ENCODE measurements at places on chromosomes 2 and 18.

DNA sequence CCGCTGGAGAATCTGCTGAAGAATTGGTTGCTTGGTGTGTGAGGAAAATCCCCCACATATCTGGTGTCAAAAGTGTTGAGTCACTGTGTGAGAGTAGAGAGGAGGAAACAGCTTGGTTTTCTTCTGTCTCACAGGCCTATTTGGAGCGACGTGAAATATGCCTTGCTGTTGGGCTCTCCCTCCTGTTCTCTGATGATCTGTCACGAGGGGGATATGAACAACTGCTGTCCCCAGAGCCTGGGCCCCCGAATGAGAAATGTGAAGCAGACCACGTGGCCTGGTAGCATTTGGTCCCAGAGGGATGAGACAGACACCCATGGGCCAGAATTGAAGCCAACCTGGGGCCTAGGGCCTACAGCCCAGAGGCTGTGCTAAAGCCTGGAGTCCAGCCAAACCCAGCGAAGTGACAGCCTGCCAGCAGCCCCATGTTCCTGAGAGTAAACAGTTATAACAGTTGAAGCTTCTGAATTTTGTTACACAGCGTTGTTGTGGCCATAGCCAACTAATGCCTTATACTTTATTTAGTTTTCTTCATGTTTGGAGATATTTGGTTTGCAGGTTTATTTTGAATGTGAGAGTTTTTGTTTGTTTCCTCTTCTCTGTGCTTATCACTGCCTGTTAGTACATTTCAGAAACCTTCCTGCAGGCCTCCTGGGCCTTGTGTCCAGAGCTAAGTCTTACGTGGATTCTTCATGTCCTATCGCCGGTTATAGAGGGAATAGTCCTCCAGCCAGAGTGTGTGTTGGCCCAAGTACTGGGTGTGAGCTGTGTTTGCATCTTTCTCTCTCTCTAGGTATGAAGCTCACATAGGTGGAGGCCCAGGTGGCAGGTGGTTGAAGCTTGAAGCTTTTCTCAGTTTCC, 18.7 kb upstream of the COLEC12 start:
- no peak for DNase-seq

DNA sequence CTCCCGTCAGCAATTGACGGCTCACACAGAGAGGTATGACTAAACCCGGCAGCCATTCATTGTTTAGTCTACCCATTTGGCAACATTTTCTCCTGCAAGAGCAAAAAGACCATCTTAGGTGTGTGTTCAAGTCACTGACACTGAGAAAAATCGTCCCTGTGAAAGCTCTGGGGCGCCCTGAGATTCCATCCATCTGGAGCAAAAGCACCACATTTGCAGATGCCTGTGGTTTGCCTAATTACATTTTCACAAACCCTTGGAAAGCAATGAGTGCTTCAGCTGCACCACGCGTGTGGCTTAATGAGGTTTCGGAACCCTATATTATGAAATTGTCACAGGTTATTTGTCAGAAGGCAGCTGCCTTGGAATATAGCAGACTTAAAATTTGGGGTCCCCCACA, 110.7 kb upstream of the PTPRM start:
- DNase-seq: no peak

DNA sequence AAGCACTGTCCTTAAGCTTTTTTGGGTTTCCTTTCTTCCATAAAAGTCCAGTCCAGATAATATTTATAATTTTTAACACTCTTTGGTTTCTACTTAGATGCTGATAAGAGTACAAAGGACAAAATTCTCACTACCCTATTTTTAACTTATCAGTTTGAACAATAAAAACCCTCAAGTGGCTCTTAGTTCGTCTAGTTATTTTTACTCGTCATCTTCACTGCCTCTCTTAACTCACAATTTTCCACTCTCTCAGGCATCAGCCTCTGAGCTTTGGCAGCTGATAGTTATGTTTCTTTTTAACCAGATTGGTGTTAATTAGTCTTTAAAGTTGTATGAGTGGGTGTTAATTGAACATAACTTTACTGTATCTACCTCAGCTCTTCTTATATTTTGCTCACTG, 517.1 kb upstream of the SYT4 start:
- no peak for DNase-seq

GRCh38 chr18:48407358-48407757, 1.8 kb downstream of the ZBTB7C start:
- DNase-seq: no peak

- no peak for DNase-seq
Measured at GRCh38 chr18:21759836-21760235, 19.2 kb downstream of the MIB1 start.

DNA sequence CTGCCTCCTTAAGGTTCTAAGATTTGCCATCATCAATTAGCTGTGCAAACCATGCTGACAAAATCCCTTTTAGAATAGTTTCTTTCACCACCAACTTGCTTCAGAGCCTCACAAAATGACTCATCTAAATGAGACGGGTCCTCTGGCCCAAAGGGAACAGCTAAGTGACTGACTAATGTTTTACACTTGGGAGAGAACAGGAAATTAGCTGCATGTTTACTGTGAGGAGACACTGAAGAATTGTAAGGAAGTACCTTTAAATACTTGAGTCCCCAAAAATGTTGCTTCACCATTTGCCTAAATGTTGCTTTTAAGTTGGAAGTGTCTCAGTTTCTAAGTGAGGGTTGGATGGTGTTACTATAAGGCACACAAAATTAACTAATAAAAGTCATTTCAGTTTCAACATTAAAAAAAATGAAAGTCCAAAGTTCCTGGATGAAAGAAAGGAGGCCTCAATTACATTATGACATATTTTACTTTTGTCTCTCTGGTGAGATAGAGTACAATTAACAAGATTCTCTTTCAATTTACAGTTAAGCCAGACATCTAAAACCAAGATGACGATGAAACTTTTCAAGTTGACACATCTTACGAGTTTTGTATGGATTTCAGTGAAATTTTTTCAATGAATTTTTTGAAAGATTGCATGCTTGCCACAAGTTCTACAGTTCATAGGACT, 229.1 kb upstream of the FN1 start:
- DNase-seq: no peak

GRCh38 chr18:22428672-22429071, 11.0 kb upstream of the CTAGE1 start:
- no peak for DNase-seq

GRCh38 chr2:35082072-35082471, 1273.5 kb upstream of the CRIM1 start:
- no peak for DNase-seq

GRCh38 chr2:11437602-11438001, 28.4 kb downstream of the E2F6 start:
- no peak for DNase-seq

GRCh38 chr18:2442726-2443275, 128.5 kb downstream of the METTL4 start:
- DNase-seq: no peak

DNA sequence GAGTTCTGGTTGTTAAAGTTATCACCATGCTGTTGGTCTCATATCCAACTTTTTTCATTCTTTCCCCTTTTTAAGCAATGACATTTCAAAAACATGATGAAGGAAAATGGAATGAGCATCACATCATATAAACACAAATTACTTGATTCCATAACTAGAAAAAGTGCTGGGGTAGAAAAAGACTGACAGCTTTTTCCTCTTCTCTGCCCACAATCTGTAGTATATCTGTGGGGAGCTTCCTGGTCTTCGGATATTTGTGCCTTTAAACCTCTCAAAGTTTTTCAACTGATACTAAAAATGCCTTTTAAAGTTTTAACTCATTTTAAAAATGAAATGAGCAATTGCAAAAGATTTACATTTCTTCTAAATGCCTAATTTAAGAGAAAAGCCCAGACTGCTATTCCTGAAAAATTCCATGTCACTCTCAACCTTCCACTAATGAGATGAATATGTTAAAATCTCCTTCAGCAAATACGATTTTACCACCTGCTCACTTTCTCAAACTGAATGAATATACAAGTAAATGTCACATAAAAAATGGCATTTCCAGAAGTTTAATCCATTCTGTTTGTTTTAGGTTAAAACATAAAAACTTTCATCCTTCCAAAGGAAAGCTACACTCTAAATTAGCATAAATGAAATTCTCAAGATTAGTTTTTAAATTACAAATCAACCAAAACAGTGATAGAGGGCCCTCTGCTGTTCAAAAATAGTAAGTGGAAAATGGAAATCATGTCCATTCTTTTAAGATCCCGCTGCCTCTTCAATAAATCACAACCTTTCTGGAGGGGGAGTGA, 2.1 kb downstream of the DNAH7 start:
- DNase-seq: no peak

- no peak for DNase-seq
Measured at GRCh38 chr18:44687421-44687820, 6.7 kb downstream of the SETBP1 start.

DNA sequence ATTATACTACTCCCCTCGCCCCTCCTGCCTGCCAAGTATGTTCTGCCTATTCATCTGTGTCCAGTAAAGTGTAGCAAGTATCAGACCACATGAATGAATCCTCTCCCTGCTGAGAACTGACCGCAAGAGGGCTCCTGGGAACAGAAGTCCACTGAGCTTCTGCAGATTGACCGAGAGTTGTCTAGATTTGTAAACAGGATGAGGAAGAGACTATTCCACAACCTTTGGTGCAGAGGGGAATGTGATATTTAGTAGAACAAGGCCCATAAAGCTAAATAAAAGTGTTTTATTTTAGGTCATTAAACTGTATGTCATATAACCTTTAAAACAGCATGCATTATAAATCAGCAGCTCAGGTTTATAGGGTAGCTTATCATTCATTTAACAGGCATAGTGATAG, 377.0 kb downstream of the DCC start:
- no peak for DNase-seq

GRCh38 chr18:80106482-80107051, 2.5 kb upstream of the ADNP2 start:
- DNase-seq: no peak

DNA sequence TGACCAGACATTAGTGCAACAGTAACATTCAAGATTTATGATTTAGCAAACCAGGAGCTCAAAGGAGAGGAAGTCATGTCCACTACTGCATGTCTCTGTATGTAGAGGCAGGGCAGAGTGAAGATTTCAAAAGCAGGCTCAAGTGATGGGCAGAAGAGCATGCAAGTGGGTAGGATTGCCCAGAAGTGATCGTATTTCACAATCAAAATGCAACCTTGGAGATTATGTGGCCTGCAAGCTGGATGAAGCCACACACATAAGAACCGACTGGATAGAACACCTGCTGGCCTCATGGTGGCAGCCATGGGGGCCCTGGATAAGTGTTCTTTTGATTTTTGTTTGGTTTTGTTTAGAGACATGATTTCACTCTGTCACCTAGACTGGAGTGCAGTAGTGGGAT, 286.8 kb upstream of the RAB12 start:
- no peak for DNase-seq

DNA sequence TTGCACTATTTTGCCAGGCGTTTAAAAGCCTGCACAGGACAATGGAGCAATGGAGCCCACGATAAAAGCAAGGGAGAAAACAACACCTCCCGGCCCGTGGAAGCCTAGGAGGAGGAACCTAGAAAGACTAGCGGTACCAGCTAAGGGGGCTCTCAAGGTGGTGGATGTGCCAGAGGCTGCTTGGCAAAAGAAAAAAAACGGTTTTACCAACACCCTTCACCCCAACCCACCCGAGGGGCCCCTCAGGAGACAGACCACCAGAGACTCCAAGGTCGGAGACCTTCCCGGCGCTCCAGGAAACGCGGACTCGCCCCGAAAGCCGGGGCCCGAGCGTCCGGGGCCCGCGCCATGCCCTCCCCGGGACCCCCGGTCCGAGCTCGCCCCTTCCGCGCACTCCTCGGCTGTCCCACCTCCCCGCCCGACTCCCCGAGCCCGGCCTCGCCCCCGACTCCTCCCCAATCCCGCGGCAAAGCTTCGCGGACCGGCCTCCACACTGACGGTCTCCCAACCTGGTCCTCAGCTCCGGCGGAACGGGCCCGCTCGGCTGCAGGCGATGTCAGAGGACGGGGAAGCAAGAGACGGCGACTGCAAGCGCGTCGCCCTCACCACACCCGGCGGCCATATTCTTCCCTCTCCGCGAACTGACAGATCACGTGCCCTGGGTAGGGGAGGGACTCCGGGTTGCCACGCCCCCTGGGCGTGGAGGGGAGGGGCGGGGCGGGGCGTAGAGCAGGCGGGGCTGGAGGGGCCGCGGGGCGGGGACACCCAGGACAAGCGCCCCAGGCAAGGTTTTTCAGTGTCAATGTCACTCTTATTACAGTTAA, at the start of gene KIDINS220:
Gene KIDINS220, minus strand, starts transcription at position 643 of the 824 bp plus-strand sequence. CDS start 10,520 bp downstream, outside the sequence.
- DNase-seq: peak; percentile 58

Measured in NCI-H1092 (cell line).